Urinary bladder (tissue), 4 donors: ENCODE measurements at places on chromosomes 7 and 10.
A peak's percentile ranks its signal among the peaks of the same experiment; 100 is the strongest.

- DNase-seq = no peak
Measured at GRCh38 chr7:102248456-102249395, 37.9 kb upstream of the SH2B2 start.

GRCh38 chr7:76037310-76037709 lies 10.5 kb downstream of the STYXL1 start:
- no peak for DNase-seq

DNA sequence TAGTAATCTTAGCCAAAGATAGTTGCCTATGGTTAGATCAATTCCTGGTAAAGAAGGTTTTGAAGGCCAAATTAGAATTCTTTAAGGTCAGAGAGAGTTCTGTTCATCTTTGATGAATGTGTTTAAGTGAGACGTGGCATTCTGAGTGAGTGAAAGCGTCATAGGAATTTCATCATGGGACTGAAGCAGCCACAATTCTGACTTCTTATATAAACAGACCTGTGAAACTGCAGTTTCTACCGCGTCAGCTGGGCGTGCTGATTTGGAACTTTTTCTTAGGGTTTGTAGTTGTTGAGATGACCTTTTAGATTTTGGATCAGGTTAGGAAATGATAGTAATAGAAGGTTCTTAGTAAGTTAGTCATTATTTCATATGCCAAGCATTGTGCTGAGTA lies 103.8 kb downstream of the CNNM2 start:
- no peak for DNase-seq

GRCh38 chr7:138608275-138608674 lies 92.9 kb downstream of the SVOPL start:
- DNase-seq = no peak

DNA sequence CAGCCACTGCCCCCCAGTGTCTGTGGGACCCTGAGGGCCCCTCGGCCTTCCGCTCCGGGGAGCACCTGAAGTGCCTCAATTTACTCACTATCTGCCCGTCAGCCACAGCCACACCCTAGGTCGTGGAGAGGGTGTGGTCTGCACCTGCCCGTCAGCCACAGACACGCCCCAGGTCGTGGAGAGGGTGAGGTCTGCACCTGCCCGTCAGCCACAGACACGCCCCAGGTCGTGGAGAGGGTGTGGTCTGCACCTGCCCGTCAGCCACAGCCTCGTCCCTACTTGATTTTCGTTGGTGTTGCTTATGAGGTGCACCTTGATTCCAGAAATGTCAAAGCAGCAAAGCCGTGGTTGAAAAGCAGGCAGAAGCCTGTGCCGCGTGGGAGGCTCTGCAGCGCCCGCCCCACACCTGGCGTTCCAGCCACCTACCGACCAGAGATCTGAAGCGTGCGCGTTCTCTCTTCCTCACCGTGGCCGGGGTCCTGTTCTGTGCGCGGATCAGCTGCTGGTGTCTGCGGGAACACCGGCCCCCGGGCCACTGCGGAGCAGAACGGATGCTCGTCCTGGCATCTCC lies 101.6 kb downstream of the DYNC2I1 start:
- DNase-seq = no peak

- no peak for DNase-seq
Measured at GRCh38 chr7:46386428-46387399, 465.6 kb upstream of the IGFBP3 start.

GRCh38 chr10:51699475-51700227 lies at the start of gene CSTF2T:
CSTF2T (minus strand) TSS chr10:51699595; CDS start chr10:51699549, 46 bp downstream.
- DNase-seq = peak; percentile 95
